ENCODE measurements at places on chromosomes 4 and X.

DNA sequence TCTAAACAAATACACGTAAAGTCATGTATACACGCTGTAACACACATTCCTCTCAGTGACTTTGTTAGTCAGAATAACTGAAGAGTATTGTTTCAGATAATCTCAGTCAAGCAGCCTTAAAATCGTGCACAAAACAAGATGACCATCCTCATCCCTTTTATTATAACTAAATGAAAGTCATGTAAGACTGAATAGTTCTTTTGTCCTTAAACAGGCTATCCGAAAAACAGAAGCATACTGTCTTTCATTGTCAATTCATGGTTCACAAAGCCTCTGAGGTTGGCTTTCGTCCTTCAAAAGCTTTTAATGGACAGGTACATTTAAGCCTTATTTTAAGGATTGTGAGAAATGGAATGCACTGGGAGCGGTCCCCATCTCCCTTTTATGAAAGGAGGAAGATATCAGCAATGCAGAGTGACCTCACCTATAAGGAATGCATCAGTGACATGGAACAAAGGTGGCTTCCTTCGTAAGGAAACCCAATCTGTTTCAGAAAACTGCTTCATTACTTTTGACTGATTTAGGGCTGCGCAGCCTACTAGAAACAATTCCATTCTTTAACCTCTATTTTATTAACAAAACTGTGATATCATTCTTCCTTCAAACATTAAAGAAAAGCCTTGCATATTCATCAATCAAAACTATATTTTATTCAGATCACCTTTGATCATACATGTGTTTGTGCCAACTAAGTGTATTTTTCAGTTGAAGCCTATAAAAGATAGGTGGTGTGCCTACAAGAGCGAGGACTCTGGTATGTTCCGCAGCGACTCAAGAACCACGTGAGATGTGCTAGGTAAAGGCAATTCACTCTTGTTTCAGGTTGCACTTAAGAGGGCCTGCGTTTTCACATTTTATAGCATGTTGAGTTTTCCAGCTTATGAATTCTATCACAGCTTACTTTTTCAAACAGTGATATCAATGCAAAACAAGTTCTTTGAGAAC, 19.2 kb downstream of the SH3RF1 start:
- DNase-seq = no peak

GRCh38 chr4:22460266-22460665, 55.6 kb downstream of the ADGRA3 start:
- DNase-seq = no peak

DNA sequence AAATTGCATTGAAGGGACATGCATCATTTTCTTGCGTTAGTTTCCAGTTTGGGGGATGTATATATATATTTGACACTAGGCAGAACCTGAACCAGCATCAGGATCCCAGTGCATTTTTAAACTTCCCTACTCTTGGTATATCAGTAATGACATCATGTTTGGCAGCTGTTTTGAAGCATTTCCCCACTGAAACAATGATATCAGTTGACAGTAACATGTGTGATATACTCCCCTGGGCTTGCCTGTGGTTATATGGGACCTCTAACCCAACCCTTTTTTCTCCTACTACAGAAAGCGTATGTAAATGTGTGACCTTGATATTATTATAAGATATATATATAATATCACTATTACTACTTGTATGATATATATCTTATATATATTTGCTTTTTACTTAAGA, 225.9 kb upstream of the CASK start:
- DNase-seq = no peak

GRCh38 chrX:136209016-136209738, 42.0 kb downstream of the MAP7D3 start:
- peak; percentile 6 for DNase-seq

GRCh38 chr4:105632599-105632998, 75.9 kb downstream of the INTS12 start:
- DNase-seq = no peak

GRCh38 chrX:107825698-107826237, at the start of gene MID2:
MID2 (plus strand) TSS chrX:107825866; CDS start chrX:107826427, 561 bp downstream.
- DNase-seq = peak; percentile 49

DNA sequence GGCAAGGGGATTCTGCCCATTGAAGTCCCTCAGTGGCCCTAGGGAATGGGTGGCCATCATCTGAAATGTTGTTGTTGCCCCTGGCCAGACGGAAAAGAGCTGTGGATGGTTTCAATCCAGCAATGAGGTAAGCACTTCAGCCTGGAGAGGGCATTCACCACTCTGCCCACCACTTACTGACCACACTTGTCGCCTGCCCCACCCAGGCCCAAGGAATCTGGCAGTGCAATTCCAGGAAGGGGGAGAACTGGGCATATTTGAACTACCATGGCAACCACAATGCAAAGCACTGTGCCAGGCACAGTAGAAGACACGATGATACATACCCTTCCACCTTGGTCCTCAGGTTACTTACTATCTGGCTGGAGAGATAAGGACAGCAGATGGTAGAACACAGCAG, 161.6 kb downstream of the PDGFRA start:
- DNase-seq = no peak

- no peak for DNase-seq
Measured at GRCh38 chrX:71637848-71638247, 19.5 kb upstream of the CXCR3 start.

GRCh38 chr4:56622176-56622575, 58.9 kb downstream of the HOPX start:
- no peak for DNase-seq

DNA sequence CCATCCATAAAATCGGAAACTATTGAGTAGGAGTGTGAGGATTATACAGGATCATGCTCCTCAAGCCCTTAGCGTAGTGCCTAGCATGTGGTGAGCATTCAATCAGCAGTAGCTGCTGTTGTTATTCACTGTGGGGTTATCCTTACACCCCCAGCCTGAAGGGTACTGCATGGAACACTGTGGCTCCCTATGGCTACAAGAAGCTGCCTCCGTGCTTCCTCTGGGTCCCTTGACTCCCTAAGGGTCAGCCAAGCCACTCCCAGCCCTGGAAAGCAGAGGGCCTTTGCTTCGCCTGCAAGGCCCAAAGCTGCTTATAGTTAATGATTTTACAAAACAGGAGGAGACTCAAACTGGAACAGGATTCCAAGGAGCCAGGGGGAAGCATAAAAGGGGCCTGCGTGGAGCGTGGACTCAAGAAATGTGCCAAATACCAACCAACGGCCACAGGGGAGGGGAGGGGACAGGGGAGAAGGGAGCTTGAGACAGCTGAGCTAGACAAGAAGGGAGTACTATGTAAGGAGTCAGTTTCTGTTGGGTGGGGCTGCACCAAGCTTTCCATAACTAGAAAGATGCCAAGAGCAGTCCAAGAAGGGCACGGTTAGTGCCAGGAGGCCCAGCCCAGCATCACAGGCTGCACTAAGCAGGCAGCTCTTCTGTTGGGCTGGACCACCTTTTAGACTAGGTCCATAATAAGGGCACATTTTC, 15.9 kb downstream of the SEPTIN6 start:
- no peak for DNase-seq

DNA sequence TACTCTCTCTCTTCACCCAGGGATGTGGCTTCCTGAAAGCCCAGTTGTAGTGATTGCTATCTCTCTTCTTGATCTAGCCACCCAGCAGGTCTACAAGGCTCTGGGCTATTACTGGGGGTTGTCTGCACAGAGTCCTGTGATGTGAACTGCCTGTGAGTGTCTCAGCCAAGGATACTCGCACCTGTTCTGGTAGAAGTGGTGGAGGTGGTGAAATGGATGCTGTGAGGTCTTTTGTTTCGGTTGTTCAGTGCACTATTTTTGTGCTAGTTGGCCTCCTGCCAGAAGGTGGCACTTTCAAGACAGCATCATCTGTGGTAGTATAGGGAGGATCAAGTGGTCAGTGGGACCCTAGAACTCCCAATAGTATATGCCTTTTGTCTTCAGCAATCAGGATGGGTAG, 268.0 kb downstream of the GABRG1 start:
- no peak for DNase-seq

GRCh38 chr4:172173206-172173605, 360.0 kb downstream of the GALNTL6 start:
- DNase-seq = no peak

GRCh38 chr4:81472281-81473182, 825 bp upstream of the RASGEF1B start:
- DNase-seq = no peak

- no peak for DNase-seq
Measured at GRCh38 chrX:105323928-105324327, 103.4 kb upstream of the TEX13A start.

DNA sequence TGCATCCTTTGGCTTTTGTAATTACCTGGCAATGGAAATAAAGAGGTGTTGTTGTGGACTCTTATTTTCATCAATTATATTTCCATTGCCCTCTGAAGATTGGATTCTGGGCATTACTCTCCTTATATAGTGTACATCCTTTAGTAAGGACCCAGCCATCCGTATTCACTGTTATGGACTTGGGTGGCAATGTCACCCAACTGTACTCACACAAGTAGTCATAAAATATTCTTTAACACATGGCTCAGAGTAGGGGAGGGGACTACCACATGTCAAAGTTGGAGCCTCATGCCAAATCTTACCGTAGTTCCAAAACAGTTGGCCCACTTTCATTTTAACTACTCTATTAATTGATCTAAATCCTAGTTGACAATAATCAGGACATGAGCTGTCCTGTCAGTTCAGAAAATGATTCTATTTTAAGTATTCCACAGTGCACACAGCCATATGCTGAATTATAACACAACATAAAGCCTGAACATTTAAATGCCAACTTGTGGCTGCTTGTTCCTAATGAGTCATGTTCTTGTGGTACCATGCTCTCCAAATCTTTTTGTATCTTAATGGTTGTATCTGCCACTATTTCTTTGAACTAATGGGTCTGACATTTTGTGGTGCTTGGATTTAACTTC, 4.9 kb downstream of the FRAS1 start:
- DNase-seq = no peak

GRCh38 chr4:8351931-8352367, 82.4 kb downstream of the HTRA3 start:
- DNase-seq = no peak

DNA sequence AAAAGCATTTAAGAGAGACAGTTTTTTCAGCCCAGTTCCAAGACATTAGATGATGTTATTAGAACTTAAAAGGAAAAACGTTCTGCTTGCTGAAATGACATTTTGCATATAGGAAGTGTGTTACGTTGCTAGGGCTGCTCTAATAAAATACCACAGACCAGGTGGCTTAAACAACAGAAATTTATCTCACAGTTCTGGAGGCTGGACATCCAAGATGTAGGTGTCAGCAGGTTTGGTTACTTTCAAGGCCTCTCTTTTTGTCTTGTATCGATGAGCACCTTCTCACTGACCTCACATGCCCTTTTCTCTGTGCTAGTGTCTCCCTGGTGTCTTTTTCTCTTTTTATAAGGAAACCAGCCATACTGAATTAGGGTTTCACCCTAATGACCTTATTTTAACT, 204.7 kb downstream of the PACRGL start:
- no peak for DNase-seq

- no peak for DNase-seq
Measured at GRCh38 chr4:3871881-3872833, 106.0 kb downstream of the ADRA2C start.

DNA sequence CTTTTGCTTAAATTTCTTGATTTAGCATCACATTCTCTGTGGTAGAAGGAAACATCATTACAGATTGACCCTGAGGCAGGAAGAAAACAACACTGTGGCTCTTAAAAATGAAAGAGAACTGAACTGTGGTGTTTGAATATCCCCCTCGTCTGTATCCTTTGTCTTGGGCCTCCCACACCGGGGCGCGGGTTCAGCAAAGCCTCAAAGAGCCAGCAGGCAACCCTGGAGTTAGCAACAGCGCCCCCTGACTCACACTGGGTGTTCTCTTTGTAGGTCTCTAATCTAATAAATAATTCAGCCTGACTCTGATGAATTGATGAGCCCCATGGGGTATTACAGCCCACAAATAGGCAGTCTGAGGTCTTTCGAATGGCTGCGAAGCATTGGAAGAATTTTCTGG, 46.1 kb upstream of the CTSO start:
- no peak for DNase-seq

- DNase-seq = no peak
Measured at GRCh38 chr4:10701702-10702460, 17.3 kb upstream of the CLNK start.

DNA sequence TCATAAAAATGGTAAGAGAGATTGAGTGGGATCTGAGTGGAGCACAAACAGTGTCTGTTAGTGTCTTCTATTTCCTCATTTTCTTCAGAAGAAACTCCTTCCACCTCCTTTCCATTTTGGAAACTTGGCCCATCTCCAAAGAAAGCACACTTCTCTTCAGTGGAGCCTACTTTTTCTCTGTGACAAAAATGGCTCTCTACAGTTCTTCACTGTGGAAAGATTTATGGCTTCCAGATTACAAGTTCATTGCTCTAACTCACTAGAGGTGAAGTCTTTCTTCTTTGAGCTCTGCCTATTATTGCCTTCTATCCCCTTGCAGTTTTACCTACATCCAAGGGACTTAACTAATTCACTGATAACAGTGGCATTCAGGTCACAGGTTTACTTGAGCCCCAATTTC, 325.8 kb downstream of the ANTXR2 start:
- no peak for DNase-seq
